Progenitor cell of endocrine pancreas (in vitro differentiated cells): ENCODE measurements at places on chromosomes 13 and 19.
A peak's percentile ranks its signal among the peaks of the same experiment; 100 is the strongest.

DNA sequence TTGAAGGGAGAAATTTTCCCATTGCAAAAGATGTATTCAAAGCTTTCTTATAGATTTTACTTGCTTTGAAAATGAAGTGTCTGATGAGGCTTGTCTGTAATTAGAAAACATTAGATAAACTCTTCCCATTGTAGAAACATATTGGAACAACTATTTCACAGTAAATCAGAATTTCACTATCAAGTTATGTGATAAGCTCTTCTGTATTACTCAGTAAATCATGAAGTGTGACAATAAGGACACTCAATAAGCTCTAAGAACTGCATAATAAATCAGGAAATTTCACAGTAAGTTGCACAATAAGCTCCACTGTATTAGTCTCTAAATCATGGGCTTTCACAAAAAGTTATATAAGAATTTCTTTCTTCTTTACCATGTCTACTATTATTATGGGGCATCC is 1546.6 kb downstream of the SLITRK5 start:
- DNase-seq, result no peak

DNA sequence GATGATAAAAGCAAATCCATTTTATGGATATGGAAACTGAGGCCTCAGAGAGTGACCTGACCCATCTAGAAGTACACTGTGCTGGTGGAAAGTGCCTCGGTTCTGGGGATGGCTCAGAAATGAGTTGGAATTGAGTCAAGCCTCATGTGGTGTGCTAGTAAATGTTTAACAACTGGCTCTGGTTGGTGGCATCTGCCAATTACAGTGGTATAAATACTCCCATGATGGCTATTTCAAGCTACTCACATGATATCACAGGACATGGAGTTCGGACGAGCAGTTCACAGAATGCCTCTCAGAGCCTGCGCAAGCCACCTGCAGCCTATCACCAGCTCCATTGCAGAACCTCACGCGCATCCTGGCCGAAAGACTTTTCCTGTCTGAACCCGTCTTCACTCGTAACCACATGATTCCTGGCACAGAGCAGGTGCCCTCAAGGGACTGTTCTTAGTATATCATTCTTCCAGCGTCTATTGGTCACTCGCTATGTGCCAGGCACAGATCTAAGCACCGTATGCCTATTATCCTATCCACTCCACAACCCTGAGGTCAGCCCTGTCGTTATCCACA is 9.1 kb downstream of the TMEM150B start:
- no peak for DNase-seq

- DNase-seq, result no peak
Measured at GRCh38 chr13:20121159-20121525, 39.7 kb downstream of the GJA3 start.

- no peak for DNase-seq
Measured at GRCh38 chr13:20798027-20798426, 24.3 kb upstream of the EEF1AKMT1 start.

DNA sequence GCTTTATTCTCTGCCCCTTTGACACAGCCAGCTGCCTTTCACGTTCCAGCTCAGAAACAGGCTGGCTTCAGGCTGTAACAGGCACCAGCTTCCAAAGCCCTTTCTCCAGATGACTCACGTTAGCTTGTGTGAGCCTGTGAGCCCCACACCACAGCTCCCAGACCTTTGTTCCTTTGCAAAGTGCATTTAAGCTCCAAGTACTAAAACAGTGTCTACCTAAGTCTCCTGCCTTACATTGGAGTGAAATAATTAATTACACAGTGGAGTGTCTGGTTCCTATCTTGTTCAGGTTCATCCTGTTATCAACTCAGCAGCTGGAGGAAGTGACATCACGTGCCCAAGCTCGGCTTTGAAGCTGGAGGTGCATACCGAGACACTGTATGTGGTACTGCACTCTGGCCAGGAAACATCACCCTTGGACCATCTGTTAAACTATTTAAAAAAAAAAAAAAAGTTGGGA is 475.8 kb downstream of the FOXO1 start:
- DNase-seq, result no peak

GRCh38 chr13:98860491-98860890 is 108.0 kb upstream of the SLC15A1 start:
- DNase-seq, result no peak

GRCh38 chr13:54373211-54373610 is 1344.6 kb downstream of the OLFM4 start:
- no peak for DNase-seq

DNA sequence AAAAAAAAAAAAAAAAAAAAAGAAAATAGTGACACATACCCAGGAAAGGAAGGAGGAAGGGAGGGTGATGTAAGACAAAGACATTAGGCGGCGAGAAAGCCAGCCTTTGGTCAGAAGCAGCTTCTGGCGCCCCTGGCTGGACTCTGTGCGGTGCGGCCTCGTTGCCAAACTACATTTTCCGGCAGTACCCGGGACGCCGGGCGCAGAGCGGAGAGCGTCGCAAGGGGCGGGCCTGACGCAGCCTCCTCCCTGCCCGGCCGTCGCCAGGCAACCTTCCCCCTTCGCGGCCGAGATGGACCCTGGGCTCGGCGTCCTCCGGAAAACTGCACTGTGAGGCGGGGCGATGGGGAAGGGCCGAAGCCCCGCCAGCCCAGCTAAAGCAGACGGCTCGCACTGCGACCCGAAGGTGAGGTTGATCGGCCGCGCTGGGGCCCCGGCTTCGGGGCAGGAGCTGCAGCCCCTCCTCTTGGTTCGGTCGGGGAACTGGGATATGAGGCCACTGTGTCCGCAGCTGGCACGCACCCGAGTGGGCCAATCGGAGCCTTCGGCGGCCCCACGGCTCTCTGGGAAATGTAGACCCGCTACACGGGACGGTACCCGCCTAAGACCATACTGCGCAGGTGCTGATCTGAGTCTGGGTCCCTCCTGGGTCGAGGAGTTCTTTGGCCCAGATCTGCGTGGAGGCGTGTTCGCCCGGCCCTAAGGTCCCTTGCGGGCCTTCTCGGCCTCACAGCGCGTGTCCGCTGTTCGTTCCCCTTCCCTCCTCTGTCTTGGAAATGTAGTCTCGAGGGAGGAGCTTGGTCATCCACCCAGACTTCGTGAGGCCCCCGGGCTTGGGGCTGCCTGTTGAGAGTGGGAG is 2.3 kb upstream of the MZF1 start:
- DNase-seq, result peak; percentile 78

DNA sequence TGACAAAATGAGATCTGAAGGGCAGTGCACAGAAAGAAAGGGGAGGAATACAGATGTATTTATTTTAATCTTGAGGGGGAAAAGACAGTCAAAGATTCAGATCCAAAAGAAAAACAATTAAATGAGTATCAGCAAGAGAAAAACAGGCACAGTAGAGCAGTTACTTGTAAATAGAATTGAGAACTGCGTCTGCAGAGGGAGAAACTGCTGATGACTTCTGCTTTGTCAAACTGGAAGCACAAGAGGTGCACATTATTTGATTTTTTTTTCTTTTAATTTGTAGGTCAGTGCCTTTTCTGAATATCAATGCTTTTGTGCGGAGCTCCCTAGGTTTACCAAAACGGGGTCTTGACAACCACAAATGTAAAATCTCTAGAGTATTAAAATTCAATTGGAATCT is 37.3 kb downstream of the EFNB2 start:
- DNase-seq, result no peak

GRCh38 chr13:91328726-91329125 is 18.8 kb upstream of the MIR17HG start:
- DNase-seq, result no peak
